ENCODE measurements at places on chromosomes 2 and 18. TPM values are rescaled to one million over a fixed set of nuclear protein-coding genes. Genes with fewer than 3 reads are reported as not detected.

Gene GPR45
- total RNA-seq = not detected

Gene LYPD6B
- total RNA-seq = 0.10 TPM

Gene MALL
- 48.5 TPM for total RNA-seq

Gene UNC50
- total RNA-seq = 53.6 TPM

Gene FRZB
- 0.72 TPM for total RNA-seq

Gene ZNF892
- total RNA-seq = 5.5 TPM

Gene CHPF
- total RNA-seq = 341 TPM

Gene FSHR
- total RNA-seq = not detected

Gene TMEM17
- 2.6 TPM for total RNA-seq

Gene MC4R
- total RNA-seq = not detected

Gene TTLL4
- total RNA-seq = 9.8 TPM

Measured in smooth muscle cell of the pulmonary artery (primary cell).